Testis (tissue), 5 donors: ENCODE measurements at places on chromosomes 6 and 20.

- DNase-seq: no peak
These were observed 6.0 kb downstream of the PPIL6 start for GRCh38 chr6:109434456-109434855.

- DNase-seq: no peak
These were observed 29.7 kb downstream of the FILIP1 start for GRCh38 chr6:75463908-75464307.

GRCh38 chr20:48673507-48673906, 154.3 kb downstream of the PREX1 start:
- DNase-seq: no peak

DNA sequence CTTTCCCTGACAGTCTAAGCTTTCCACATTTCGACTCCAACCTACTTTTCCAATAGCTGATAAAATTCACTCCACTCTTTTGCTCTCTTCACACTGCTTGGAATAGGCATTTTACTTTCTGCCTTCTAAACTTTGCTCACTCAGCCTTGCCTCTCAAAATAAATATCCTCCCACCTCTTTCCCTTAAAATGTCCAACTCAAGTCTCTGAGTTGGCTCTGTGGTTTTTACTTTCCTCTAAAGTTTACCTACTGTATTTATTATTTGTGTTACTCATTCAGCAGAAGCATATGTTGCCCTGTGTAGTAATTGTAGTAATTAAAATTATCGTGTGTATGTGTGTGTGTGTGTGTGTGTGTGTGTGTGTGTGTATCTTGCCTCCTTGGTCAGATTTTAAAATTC, 20.0 kb upstream of the CDYL start:
- DNase-seq: no peak

DNA sequence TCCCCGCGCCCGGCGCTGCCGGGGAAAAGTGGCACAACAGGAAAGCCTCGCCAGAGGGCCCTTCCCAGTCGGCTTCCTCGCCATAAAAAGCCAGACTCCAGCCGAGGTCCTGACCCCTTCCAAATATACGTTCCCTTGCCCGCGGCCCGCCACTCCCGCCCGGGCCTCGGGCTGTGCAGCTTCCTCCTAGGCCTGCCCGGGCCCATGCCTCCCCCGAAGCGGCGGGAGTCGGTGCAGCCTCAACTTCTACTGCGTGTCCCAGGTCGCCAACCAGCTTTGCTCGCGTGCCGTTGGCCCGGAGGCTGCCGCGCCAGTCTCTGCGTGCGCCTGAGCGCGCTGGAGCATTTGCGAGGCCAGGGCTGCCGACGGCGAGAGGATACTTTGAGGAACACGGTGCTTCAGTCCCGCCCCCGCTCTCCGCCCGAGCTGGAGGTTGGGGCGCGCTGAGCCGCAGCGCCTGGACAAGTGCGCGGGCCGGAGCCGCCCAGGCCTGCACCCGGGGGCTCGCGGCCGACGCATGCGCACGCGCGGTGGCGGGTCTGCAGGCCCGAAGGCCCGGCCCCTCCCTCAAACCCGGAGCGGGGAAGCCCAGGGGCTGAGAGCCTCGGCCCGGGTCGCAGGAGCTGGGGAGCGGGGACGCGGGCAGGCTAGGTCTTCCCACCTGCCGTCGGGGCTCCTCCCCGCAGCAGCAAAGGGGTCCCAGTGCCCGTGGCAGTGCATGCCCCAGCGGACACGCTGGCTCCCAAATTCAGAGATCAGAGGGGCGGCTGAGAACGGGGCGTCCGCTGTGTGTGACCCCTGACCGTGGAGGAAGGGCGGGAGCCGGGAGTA, 10.2 kb downstream of the FOXC1 start:
- DNase-seq: peak; percentile 60

GRCh38 chr6:104788400-104788799, 71.3 kb downstream of the HACE1 start:
- no peak for DNase-seq

DNA sequence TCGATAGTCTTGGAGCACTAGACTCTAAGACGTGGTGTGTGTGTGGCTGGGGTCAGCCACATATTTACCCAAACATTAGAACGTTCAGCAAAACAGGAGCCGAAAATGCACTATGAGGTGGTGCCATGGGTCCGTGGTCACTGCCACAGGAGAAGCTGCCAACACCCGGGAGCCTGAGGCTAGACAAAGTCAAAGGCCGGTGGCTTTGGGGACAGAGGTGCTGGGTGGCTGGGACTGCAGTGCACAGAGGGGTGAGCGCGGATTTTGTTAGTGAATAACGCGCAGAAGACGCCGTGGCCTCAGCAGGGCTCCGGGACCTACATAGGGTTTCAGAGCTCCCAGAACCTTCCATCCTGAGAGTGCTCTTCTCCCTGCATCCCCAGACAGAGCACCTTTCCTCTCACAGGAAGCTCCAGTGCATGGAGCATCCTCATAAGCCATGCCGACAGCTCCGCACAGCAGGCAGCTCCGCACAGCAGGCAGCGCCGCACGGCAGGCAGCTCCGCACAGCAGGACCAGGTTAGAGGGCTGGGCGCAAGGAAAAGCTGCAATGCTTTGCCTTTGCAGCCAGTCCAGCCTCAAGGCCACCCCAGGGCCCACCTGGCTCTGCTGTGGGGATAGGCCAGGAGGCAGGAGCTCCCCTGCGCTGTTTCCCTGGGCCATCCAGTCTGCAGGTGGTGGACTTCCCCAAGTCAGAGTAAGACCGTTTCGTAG, 304.1 kb downstream of the TAF4 start:
- no peak for DNase-seq

DNA sequence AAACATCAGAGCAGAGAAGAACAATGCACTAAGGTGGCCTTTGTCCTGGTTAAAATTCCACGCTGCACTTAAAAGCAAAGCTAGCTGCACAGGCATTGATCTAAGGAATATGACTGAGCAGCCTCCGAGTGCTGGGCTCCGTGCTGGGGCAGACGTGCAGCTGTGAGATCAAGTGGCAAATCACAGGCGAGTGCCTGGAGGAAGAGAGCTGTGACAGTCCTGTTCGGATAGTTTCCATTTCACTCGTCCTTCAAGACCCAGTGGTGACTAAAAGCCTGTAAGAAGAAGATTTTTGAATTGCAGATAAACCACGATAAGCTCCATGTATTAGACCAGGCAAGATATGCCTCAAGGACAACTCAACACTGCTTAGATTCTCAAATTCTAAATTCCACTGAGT, 247.9 kb downstream of the ANKRD60 start:
- DNase-seq: no peak

DNA sequence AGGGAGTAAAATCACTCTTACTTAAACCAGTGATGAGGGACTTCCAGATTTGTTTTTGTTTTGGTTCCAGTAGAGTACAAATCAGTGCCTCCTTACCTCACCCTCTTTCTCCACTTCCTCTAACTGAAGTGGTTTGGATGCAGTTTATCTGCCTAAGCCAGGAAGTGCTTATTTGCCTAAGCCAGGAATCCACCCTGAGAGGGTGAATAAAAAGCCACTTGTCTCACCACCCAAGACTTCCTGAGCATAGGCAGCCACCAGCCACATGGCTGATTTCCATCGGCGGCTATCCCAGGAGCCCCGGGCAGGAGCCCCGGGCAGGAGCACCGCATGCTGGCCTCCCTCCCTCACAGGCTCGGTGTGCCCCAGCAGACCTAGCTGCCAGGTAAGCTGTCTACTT, 12.0 kb downstream of the LRP11 start:
- no peak for DNase-seq

DNA sequence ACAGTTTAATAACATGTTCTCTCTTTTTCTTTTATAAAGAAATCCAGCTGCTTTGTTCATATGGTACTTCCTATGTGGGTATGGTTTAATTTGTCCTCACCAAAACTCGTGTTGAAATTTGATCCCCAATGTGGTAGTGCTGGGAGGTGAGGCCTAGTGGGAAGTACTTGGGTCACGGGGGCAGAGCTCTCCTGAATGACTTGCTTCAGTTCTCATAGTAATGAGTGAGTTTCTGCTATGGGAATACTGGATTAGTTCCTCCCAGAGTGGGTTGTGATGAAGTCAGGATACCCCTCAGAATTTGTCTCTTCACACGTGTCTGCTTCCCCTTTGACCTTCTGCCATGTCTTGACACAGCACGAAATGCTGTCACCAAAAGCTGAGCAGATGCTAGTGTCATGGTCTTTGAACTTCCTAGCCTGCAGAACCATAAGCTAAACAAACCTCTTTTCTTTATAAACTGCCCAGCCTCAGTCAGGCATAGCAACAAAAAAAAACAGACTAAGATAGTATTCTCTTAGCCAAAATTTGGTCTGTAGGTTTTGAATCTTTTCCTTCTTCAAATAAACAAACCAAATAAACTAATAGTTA, 87.8 kb upstream of the HS3ST5 start:
- DNase-seq: no peak

DNA sequence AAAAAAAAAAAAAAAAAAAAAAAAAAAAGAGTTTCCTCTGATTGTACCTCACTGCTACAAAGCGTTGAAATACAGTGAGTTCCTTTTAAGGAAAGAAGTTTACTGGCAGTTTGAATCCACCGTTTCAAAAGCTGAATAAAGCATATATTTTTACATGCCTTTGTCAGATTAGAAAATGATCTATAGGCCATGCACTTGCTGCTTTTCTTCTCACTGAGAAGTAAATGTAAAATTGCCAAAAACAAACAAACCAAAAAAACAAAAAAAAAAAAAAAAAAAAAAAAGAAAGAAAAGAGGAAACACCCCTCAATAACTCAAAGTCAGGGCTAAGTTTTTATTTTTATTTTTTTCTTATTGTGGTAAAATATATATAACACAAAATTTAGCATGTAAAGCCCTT, 81.9 kb downstream of the LYRM4 start:
- DNase-seq: no peak

- peak; percentile 70 for DNase-seq
These were observed 11.1 kb downstream of the MTHFD1L start for GRCh38 chr6:150876598-150876997.

DNA sequence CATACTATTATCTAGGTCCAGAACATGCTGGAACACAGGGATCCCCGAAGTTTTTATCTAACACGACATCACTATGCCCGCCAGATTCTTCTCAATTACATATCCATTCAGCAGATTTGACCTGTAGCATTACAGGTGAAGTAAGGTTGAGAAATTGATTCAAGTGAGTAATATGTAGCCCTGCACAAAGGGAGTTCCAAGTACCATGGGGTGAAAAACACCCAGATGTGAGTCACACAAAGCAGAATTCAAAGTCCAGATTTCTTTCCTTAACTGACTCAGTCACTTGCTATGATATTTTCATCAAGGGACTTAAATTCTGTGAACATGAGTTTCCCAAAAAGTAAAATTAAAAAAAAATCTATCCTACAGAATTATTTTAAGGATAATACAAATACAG, 655.4 kb upstream of the PTCHD4 start:
- no peak for DNase-seq

- DNase-seq: no peak
These were observed 38.7 kb downstream of the FKBP5 start for GRCh38 chr6:35650015-35650414.

GRCh38 chr6:53734473-53735299, 60.1 kb upstream of the LRRC1 start:
- peak; percentile 69 for DNase-seq

DNA sequence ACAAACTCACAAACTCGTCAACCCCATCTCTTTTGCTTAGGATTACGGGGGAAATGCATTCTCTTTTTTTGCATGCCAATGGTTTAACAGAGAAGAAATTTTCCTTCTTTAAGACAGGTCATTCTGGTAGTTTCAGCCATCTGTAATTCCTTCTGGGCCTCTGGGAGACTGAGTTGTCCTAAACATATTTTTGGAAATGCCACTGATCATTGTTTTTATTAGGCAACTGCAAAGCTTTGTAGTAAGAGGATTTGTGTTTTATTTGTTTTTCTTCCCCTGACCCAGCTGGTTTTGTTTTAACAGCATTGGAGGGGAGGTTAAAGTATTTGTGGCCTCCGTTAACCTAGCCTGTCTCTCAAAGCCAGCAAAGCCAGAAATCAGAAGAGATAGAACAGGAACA, 73.1 kb upstream of the ISM1 start:
- DNase-seq: no peak

- DNase-seq: no peak
These were observed 8.8 kb downstream of the CLDN20 start for GRCh38 chr6:155272353-155273232.

DNA sequence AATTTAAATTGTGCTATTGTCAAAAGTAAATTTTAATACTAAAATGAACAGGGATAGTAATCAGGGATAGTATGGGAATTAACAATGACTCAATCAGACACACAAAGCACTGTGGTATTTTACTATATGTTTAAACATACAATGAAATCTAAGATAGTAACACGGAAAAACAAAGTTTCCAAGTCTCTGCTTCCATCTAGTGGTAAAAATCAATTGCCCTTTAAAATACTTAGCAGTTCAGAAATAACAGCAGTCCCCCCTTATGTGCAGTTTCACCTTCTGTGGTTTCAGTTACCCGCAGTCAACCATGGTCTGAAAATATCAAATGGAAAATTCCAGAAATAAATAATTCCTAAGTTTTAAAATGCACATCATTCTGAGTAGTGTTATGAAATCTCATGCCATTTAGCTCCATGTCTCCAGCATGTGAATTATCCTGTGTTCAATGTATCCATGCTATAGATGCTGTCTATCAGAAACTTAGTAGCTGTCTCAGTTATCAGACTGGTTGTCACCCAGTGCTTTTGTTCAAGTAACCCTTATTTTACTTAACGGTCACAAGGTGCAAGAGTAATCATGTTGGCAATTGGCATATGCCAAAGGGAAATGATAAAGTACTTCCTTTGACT, 58.5 kb downstream of the AHI1 start:
- DNase-seq: no peak

- no peak for DNase-seq
These were observed 790 bp upstream of the E2F1 start for GRCh38 chr20:33686984-33687366.

GRCh38 chr6:121615493-121615892, 180.0 kb downstream of the GJA1 start:
- DNase-seq: no peak

DNA sequence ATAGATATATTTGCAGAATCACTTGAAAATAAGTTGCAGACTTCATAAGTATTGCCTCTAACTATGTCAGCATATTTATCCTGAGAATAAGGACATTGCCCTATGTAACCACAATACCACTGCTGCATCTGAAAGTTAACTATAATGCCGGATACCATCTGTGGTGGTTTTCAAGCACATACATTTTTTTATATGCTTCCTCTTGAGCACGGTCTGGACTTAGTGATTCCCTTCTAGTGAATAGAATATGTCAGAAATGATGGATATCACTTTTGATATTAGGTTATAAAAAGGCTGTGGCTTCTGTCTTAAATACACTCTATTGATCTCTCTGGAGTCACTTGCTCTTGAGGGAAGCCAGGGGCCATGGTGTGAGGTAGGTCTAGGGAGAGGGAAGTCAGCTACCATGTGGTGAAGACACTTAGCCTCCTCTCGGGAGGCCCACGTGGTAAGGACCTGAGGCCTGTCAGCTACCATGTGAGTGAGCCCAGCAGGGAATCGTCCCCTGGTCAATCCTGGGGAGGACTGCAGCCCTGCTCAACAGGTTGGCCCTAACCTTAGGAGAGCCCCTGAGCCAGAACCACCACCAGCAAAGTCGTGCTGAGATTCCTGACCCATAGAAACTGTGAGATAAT, 57.5 kb downstream of the CCDC170 start:
- no peak for DNase-seq

GRCh38 chr6:81897793-81898192, 145.3 kb upstream of the TENT5A start:
- no peak for DNase-seq

DNA sequence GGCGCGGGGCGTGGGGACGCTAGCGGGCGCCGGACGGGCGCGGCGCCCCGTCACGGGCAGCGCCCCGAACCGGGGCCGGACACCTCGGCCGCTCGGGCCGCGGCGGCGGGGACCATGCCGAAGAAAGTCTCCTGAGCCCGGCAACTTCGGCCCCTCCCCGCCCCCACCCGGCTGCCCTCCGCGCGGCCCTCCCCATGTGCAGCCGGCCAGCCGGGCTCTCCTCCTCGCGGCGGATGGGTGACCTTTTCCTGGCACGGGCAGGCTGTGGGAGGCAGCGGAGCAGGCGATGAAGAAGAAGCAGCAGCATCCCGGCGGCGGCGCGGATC, 278 bp downstream of the UST start:
- DNase-seq: peak; percentile 68
